Upper lobe of left lung (tissue), 6 donors: ENCODE measurements at places on chromosomes 1 and 21.

DNA sequence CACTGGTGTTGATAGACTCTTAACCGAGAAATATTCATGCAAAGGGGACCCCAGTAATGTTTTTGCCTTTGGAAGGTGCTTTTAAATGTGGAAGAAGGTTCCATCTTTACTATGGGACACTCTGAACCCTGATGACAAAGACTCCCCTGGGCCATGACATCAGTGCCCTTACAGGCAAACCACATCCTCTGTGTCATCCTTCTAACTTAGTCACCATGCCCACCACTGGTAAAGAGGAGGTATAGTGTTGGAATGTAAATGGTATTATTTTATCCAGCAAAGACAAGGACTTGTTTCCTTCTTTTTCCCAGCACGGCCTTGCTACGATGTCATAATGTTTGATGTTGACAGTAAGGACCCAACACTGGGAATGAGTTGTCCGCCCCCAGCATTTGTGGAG lies 12.6 kb downstream of the METTL13 start:
- no peak for DNase-seq

DNA sequence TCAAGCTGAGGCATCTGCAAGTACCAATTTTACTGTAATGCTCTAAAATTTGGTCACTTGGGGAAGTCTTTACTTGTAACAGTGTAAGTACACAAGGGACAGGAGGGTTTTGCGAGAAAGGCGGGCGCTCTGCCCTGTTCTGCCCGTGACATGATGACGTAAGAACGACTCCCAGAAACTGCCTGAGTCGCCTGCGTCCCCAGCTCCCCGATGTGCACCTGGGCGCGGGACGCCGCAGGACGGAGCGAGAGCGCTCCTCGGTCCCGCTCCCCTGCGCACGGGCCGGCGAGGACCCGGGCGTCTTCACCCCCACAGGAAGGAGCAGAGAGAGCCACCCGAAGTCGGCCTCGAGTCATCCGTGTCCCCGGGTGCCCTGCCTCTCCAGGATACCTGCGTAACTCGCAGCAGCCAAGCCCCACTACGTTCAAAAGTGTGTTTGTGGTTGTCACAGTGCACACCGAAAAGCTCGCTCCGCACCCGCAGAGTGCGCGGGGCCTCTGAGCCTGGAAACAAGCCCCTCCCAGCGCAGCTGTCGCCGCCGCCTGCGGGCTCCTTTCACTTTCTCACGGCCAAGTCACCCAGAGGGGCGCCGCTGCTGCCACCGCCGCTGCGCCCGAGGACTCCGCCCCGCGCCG lies 3.3 kb upstream of the ZBTB18 start:
- DNase-seq, result no peak

DNA sequence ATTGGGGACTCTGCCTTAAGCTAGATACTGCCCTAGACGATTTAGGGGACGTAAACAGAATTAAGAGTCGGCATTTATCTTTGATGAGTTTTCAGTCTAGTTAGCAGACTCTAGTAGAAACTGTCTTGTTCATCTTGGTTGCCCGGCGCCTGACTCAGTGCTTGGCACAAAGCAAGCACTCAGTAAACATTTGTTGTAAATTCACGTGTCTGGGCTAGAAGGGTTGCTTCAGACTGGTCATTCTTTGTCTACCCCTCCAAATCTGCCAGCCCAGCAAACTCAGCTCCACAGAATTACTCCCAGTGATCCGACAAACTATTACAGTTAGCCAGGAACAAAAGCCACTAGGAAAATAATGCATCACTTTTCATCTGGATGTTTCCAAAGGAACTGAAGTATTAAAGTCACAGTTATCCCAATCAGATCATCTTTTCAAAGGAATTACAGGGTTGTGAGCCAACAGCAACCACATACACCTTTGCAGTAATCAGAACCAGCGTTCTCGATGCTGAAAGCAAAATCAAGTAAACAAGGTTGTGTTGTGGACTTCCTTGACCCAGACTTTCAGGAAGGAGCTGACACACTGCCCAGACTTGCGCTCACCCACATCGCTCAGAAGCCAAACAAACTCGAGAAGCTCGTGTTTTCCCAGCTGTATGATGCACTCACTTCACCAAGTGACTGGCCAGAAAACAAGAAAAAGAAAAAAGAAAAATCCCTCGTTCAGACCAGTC lies 66.5 kb upstream of the GADD45A start:
- no peak for DNase-seq

DNA sequence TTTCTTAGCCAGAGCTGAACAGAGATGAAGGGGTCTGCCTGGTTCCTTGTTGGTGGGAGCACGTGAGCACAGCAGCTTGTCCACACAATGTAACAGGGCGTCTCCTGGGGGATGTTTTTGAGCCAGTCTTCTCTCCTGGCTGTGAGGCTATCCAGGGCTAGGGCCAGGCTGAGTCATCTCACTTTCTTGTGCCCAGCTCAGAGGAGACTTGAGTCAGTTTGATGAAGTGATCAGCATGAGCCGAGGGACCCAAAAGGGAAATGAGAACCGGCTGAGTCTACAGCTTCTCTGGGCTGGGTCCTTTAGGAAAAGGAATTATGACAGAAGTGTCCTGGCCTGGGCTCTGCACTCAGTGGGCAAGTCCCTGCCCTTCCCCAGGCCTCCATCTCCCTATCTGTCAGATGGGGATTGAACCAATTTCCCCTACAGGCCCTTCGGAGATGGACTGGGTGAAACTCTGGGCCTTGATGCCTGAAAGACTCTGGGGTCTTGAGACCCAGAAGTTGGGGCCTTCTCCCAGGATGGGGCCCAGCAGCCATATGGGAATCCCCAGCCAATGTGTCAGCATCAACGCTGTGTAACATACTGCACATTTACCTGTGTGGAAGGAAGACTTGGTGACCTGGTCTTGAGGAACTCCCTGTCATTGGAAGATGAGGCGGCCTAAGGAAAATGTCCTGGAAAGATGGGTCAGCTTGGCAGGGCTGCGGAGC lies 36.6 kb downstream of the DMRTB1 start:
- no peak for DNase-seq

DNA sequence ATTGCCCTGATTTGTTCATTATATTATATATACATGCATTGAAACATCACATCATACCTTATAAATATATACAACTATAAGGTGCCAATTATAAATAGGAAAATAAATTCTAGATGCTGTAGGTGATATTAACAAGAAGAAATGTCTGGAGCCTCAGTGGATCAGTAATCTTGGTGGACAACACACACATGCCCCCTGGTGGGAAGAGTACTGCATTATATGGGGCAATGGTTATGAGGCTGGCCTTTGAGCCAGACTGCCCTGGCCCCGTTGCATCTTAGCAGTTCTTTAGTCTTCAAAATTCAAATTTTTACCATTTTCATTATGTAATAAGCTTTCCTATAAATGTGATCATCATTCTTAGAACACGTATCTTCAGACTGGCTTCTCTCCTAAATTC lies 335.0 kb upstream of the GREM2 start:
- no peak for DNase-seq

DNA sequence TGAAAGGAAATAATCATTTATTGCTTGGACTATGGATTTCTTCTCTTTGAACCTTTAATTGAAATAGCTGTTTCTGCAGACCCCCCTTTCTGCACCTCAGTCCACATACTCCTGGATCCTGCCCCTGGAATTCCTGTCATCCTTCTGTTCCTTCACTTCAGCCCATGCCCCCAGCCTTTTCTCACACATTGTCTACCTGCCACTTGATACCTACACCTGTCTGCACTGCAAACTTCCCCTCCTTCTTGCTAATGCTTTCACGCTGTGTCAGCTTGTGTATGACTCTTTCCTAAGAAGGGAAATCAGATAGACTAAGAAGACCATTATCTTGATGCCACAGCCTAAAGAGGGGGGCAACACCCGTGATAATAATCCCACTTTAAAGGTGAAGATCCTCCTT lies 80.3 kb upstream of the EXO1 start:
- no peak for DNase-seq

- DNase-seq, result peak; percentile 58
Observed at GRCh38 chr1:2178875-2179274, 15.7 kb downstream of the FAAP20 start.

GRCh38 chr1:20719261-20719660 lies 1.5 kb upstream of the KIF17 start:
- no peak for DNase-seq

DNA sequence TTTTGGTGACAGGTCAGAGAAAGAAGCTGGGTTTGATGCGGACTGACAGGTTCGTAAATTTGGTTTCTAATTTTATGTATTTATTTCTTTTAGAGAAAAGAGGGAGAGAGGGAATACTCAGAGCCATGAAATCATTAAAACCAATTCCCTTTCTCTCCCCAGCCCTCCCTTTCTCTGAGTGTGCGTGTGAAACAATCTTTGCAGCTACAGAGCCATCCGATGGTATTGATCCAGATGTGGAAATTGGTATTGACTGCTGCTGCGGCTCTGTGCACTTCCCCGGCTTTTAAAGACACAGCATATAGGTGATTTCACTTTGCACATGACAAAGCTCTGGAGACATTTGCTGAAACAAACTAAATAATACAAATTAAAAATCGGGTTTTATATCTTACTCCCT lies 42.4 kb upstream of the PBX1 start:
- no peak for DNase-seq

DNA sequence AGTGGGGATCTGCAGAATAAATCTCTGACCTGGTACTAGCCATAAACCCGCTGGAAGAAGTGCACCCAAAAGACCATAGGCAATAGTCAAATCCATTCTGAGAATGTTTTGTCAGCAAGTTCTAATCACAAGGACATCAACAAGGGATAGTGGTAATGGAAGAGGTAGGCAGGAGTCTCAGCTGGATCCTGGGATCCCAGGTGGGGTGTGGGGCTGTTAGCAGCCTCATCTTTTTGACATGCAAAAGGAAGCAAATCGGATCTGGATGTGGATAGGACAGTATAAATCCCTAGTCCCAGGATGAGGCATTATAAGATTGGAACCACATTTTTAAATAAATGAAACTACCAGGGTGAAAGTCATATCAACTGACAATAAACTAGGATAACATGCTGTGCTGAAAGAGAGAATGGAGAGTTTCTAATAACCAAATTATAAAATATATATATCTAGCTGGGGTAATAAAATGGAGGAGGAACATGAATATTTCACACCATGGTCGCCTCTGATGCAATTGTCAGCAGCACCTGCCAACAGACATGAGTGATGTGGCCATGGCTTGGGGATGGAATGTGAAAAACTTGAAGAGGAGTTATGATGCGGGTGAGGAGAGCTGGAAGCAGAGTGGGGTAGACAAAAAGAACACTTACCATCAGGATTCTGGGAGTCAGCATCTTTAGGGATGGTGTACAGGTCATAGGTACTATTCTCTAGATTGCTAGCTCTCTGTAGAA lies 23.7 kb upstream of the PEX19 start:
- no peak for DNase-seq

- DNase-seq, result no peak
Observed at GRCh38 chr1:151975311-151976014, 18.2 kb downstream of the S100A10 start.

DNA sequence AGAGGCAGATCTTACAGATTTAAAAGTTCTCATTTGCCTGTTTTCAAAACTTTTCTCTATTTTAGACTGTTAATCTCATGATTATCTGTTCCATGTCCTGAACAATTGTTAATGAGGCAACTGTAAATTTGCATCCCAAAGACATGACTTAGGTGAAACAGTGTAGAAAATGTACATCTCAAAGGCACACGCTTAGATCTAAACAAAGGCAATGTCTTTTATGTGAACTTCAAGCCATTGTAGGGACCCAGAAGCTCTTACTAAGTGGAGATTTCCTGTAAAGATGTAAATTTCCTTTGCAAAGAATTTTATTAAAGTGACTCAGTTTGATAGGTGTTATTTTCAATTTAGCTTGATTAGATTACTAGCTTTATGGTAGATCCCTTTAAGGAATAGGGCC lies 125.2 kb upstream of the F3 start:
- DNase-seq, result no peak

- DNase-seq, result no peak
Observed at GRCh38 chr1:114703242-114703641, 7.9 kb upstream of the AMPD1 start.

GRCh38 chr21:34313116-34313515 lies 50.7 kb upstream of the KCNE2 start:
- DNase-seq, result no peak

DNA sequence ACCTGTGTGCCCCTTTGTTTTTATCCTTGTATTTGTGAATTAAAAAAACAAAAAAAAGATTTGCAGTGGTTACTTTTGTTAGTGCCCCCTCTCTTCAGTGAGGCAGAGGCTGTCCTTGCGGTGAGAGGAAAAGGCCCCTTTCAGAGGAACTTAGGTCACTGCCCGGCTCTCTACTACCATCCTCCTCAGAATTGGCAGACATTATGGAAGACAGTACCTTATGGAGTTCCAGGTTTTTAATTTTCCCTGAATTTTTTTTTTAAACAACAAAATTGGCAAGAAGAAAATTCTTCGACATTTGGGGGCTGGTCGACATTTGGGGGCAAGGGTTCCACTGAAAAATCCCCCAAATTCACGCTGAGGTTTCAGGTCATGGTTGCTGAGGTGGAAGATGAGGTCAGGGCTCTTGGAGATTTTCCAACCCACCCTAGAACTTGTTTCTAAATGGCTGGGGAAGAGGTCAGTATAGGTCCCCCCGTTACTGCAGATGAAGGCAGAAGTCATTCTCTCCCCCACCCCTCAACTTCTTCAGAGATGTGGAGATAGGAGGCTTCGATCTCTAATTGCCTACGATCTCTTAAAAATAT lies 5.3 kb downstream of the RXFP4 start:
- no peak for DNase-seq

GRCh38 chr1:223706077-223706973 lies 6.0 kb upstream of the CAPN2 start:
- no peak for DNase-seq

GRCh38 chr1:185244015-185244747 lies 72.9 kb downstream of the IVNS1ABP start:
- no peak for DNase-seq

DNA sequence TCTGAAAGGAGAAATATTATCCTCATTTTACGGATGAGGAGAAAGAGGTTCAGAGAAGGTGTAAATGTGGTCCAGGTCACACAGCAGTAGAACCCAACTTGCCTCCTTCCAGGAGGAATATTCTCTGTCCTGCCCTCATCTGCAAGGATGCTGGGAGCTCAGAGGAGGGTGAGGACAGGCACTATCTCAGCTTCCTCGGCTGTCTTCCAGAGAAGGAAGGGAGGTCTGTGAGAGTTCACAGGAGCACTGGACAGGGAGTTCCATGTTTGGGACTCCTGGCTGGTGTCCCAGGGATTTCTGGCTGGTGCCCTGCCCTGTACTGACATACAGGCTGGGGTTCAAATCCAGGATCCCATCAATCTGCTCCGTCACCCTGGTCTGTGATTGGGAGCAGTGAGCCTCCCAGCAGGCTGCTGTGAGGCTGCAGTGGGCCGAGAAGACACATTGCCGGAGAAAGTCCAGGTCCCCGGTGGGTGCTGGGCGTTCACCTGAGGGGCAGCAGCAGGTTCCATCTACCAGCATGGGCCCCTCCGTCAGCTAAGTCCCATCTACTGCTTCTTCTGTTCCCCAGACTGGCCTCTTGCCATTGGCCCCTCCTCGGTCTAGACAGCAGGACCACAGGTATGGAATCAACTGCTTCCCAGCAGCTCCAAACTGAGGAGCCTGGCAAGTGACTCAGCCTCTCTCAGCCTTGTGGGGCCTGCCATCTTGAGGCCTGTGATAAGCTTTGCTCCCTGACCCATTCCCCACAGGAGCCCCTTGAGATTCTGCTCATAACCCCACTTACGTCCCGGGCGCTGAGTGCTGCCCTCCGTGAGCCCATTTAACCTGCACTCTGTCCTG lies 8.5 kb upstream of the BSND start:
- DNase-seq, result no peak
